Fibroblast of skin of abdomen (primary cell): ENCODE measurements at places on chromosomes 3 and 15.

GRCh38 chr3:11803977-11804892 is 42.5 kb downstream of the TAMM41 start:
- DNase-seq = peak; percentile 65

DNA sequence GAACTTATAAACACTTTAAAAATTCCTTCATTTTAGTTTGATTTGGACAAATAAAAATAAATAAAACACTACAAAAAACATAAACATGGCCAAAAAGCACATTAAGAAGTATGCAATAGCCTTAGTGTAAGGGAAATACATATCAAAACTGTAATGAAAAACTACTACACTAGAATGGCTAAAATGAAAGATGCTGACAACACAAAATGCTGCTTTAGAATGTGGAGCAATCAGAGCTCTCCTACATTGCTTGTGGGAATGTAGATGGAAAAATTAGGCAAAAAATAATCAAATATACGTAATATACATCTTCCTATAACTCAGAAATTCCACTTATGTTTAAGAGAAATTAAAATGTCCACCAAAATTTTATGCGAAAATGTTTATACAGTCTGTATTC is 96.2 kb downstream of the ABI3BP start:
- DNase-seq = no peak

DNA sequence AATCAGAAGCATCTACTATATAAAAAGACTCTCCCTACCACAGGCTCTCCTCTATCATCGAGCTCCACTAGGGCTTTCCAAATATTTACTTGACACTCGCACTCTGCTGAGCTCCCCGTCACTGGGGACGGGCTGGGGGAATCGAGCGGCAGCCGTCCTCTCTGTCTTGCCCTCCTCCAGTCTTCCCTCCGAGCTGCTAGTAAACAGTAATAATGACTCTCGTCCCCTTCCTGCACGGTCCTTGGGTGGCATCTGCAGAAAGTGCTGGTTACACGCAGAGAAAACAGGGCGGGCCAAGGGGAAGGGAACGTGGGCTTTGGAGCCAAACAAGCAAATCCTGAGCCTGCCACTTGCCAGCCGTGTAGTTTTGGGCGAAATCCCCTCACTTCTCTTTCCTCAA is 96.6 kb downstream of the LRIG1 start:
- no peak for DNase-seq

GRCh38 chr15:48498828-48499227 is 146.7 kb downstream of the FBN1 start:
- DNase-seq = no peak

GRCh38 chr3:52523386-52524257 is 10.0 kb downstream of the NT5DC2 start:
- no peak for DNase-seq

DNA sequence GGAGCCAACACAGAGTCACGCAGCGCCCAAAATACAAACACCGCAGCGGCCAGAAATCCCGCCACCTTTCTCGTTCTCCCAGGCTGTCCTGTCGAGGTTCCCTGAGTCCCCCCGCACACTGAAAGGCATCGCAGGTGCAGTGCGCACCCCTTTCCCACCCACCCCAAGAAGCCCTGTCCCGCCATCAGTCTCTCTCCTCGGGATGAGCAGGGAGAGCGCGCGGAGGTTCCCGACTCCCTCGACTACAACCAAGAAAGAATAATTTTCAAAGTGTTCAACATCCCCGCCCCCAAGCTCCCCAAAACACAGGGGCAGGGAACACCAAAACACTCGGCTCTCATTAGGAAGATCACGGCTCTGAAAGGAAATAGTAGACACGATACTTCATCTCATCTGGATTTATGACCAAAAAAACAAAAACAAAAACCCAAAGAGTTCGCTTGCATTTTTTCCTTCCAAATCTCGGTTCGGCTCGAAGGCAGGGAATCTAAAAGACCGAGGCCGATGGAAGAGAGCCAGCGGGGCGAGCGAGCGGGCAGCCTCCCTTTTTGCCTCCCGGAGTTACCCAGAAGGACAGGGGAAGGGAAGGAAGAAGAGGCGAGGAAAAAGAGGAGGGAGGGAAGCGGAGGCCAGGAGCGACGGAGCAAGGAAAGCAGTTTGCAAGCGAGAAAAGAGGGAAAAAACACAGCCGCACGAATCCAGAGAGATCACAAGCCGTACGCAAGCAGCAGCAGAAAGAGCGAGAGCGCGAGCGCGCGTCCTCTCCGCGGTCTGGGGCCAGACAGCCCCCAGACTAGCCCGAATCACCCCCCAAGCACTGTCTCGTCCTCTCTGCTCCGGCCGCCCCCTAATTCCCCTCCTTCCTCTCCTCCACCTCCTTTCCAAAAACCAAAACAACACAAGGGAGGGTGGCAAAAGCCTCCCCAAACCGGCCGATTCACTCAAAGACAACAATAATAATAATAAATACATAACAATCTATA is 808 bp downstream of the BCL6 start:
- DNase-seq = no peak
